Stimulated activated CD4-positive, alpha-beta T cell treated with anti-CD3 and anti-CD28 coated beads, Interleukin-1b, Interleukin-23, amount 100 ng/mL, for 24 hours (primary cell): ENCODE measurements at places on chromosomes 1 and 21.

DNA sequence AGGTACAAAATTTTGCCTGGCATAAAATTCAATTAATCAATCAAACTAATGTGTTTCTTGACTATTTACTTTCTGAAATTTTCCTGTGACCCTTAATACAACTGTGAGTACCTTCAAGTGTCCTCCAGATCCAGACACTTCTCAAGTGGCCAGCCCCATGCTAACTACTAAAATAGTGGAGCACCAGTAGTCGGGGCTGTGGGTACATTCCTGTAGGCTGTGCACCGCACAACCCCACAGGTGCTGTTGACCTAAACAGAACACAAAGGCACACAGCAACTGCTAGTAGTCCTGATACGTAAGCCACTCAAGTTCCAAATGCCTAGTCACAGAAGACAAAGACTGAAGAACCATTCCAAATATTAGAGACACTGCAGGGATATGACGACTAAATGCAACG lies 36.6 kb downstream of the TMEM50B start:
- no peak for DNase-seq

- peak; percentile 49 for DNase-seq
Measured at GRCh38 chr1:199113265-199113869, 474.5 kb downstream of the PTPRC start.

DNA sequence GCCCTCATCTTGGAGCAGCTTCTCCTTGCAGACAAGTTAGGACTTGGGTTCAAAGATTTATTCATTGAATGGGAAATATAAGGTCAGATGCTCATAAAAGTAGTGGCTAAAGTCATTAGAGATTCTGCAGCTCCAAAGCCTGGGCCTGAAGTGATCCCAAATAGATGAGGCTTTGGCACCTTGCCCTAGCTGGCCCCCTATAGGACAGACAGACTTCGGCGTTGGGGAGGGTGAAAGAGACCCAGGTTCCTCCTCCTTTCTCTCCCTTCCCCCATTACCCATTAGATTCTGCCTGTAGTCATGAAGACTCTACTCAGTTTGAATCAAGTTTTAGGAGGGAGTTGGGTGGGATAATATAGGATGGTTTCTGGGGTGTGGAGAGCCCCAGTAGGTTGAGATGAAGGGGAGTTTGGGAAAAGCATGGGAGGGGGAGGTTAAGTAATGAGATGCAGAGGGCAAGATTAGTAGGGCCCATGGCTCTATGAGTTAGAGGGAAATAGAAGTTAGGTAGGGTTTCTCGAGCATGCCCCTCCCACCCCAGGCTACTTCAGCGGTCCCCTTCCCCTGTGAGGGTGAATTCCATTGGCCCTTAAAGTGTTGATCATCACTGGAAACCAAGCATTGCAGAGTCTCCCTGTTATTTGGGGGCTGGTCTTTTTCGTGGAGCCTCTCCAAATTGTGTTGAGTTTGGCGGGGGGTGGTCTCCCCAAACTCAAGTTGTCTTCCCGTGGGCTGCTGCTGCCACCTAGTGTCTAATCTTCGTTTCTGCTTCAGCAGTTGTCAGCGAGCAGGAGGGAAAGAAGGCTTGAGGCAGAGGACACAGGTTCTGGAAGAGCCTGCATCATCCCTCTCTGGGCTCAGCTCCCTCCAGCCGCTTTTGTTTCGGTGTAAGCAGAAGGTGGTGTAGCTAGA lies 2.1 kb upstream of the AHDC1 start:
- no peak for DNase-seq

GRCh38 chr1:21099034-21099868 lies 77.4 kb downstream of the EIF4G3 start:
- DNase-seq: no peak

GRCh38 chr1:242017580-242018233 lies 18.8 kb upstream of the MAP1LC3C start:
- DNase-seq: peak; percentile 1

GRCh38 chr1:86324130-86324822 lies 71.8 kb downstream of the ODF2L start:
- DNase-seq: no peak

DNA sequence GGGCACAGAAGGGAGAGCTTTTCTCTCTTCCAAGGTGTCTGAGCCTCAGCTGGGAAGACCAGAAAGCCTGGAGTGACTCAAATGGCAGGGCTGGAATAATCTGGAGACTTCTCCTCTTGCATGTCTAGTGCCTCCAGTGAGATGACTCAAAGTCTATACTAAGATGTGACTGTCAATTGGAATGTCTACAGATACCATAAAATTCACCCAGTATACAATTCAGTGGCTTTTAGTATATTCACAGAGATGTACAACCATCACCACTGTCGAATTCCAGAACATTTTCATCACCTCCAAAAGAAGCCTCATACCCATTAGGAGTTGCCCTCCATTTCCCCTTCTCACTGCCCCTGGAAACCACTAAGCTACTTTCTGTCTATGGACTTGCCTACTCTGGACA lies 47.9 kb upstream of the CNN3 start:
- DNase-seq: no peak

GRCh38 chr1:54489627-54490250 lies 58.3 kb upstream of the ACOT11 start:
- DNase-seq: no peak

GRCh38 chr1:229015806-229016205 lies 255.1 kb upstream of the RAB4A start:
- no peak for DNase-seq

DNA sequence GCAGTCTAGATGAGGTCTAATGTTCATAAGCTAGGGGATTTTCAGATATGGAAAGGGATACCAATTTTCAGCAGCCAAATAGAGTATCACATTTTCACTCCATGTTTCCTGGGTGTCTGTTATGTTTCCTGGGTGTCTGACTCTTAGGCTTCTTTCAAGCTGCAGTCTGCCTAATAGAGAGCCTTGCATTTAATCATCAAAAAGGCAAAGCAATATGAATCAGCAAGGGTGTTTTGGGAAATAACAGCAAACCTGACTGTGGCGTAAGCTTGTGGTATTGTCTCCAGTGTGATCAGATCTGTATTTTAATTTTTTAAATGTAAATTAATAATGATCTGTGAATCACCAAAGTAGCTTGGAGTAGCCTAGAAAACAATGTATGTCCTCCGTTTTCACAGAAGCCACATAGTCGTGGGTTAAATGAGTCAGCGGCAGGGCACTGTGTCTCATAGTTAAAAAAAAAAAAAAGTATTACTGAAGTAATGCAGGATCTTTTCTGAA lies 10.4 kb downstream of the LGALS8 start:
- DNase-seq: no peak

- DNase-seq: no peak
Measured at GRCh38 chr1:206456577-206457370, 13.5 kb upstream of the IKBKE start.

- DNase-seq: no peak
Measured at GRCh38 chr1:18013216-18013615, 94.4 kb upstream of the IGSF21 start.

- DNase-seq: no peak
Measured at GRCh38 chr1:213051881-213052202, 801 bp downstream of the RPS6KC1 start.

GRCh38 chr1:207861442-207862177 lies 49.3 kb downstream of the CD34 start:
- no peak for DNase-seq

GRCh38 chr1:31677949-31678348 lies 25.9 kb downstream of the COL16A1 start:
- no peak for DNase-seq

- no peak for DNase-seq
Measured at GRCh38 chr1:230517786-230518185, 91.7 kb upstream of the PGBD5 start.

DNA sequence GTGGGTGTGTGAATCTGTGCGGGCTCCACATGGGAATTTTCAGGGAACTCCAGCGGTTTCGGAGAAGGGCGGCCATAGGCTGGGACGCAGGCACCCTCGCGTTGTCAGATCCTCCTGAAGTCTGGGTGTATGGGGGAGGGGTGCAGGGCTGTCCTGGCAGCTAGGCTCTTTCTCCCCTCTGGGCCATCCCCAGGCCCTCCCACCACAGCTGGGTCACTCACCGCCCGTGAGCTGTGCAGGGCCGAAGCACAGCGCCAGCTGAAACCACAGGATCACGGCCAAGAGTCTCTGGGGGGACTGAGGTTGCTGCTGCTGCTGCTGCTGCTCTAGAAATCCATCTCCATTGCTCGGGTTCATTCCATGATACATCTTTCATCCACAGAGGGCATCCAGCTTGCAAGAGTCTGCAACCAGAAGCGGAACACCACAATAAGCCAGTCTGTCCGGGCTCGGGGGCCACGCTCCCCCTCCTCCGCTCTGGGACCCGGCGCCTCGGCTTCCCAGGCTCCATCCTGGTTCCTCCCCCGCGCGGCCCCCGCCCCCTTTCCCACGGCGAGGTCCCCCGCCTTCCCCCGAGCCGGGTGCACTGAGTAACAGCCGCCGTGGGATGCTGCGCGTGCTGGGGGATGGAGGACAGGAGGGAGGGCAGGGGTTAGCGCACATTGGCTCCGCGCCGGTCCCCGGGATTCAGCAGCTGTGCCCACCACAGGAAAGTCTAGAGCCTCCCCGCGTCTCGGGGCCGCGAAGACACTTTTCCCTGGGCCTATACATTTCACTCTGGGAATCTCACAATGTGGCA lies 720 bp downstream of the SUSD4 start:
- no peak for DNase-seq

DNA sequence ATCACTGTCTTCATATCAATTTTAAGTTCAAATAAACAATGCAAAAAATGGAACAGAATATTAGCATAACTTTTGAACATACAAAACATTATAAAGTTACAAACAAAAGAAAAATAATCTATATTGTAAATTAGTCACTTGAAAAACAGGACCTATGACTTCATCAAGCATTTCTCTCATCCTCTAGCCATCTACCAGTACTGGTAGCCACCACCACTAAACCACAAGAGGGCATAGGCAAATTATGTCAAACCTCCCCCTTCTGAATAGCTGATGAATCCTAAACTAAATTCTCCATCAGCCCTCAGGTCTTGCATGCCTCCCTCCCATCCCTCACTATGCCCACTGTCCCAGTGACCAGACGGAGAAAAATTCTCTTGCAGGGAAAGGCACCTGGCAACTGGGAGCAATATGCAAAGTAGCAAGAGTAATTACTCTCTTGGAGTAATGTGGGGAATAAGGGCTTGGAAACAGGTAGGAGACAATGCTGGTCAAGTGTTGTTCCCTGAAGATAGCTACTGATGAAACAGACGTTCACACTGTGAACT lies 37.1 kb downstream of the SSX2IP start:
- no peak for DNase-seq

GRCh38 chr1:98388441-98388840 lies 273.1 kb upstream of the SNX7 start:
- DNase-seq: no peak
